HFF-Myc (cell line): ENCODE measurements at places on chromosomes 1 and 21.

DNA sequence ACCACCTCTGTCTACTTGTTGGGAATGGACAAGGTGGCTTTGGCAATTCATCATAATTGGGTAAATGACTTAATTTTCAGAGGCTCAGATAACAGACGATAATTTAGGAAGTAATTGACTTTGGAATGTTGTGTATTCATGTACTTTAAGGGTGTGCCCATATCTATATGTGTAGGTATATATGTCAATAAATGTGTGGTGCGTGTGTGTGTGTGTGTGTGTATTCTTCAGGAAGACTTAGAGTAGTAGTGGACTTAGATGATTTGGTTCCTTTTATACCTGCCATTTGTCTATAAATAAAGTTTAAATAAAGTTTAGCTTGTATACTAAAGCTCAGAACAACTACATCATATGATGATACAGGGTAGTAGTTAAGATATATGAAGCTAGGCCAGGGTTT lies 20.0 kb upstream of the JUN start:
- no peak for DNase-seq

DNA sequence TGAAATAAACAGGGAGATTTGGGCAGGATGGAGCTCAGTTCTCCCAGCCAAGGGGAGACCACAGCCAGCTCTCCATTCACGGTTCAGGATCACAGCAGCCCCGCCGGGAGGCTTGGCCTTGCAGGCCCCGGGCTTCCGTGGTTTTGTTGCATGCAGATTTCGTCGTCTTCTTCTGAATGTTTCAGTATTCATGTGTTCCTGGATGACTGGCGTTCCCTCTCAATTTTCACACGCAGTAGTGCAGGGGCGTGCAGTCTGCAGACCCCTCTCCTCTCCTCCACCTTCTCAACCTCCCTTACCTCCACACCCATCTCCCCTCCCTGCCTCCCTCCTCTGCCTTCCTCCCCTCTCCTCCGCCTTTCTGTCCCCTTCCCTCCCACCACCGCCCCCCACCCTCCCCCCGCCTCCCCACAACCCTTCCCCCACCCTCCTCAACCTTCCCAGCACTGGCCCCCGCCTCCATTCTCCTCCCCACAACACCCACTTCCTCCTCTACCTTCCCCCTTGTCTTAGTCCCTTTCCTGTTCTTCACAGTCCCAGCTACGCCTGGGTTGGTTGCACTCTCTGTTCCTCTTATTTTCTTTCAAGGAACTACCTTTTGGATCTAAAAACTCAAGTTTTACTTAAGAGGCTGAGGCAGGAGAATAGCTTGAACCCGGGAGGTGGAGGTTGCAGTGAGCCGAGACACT lies 8.4 kb upstream of the SLC19A1 start:
- no peak for DNase-seq

GRCh38 chr1:209565759-209566678 lies 17.5 kb upstream of the CAMK1G start:
- peak; percentile 52 for DNase-seq

DNA sequence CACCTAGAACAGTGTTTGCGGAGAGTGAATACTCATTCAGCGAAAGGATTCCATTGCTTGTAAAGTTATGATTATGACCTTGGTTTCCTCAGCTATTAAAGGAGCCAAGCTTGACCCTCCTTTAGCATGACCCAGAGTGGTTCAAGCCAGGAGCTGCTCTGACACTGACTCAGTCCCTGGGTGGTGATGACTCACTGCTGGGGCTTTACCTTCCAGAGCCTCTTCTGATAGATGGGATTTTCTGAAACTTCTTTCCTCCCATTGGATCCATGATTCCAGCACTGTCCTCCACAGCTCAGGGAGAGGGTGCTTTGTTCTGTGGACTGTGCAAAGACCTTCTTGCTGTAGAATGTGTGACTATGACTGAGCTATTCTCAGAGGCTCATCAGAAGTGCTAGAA lies 77.4 kb downstream of the S1PR1 start:
- DNase-seq, result no peak

GRCh38 chr1:79507770-79508169 lies 501.2 kb upstream of the ADGRL4 start:
- DNase-seq, result no peak

DNA sequence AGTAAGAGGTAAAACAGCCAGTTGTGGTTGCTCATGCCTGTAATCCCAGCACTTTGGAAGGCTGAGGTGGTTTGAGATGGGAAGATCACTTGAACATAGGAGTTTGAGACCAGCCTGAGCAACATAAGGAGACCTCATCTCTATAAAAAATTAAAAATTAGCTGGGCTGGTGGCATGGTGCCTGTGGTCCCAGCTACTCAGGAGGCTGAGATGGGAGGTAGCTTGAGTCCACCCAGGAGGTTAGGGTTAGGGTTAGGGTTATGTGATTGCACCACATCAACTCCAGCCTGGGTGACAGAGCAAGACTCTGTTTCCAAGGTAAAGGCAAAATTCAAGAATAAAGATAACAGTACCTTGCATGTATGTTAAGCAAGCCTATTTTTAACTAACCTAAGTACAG lies 3.5 kb downstream of the SAMSN1 start:
- no peak for DNase-seq

DNA sequence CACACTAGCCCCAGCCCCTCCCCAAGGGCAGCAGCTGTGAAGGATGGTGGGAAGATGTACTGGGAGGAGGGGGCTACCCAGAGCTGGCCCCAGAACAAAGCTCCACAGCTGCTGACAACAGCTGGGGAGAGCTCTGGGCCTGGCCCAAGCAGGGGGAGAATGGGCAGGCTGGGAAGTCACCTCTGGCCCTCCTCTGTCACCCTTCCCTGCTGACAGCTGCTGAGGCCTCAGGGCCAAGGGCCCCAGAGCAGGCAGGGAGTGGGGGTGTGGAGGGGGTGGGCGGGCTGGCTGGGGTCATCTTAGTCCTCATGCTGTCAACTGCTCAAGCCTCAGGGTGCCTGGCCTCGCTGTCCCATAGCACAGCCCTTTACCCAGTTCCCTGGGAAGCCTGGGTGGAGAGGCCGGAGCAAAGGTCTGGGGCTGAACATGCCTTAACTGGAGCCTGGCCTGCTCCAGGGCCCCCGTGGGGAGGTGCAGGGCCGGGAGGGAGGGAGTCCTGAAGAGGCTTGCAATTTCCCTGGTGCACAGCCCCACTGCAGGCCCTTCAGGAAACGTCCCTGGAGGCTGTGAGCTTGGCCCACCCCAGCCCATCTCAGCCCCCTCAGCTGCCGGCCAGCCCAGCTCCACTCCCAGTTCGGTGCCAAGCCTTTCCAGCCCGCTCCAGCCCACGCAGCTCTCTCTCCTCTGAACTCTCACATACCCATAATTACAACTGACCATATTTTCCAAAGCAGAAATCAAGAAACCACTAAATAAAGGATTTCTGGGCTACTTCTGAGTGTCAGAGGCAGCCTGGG lies 25.7 kb downstream of the HSPG2 start:
- DNase-seq, result no peak

DNA sequence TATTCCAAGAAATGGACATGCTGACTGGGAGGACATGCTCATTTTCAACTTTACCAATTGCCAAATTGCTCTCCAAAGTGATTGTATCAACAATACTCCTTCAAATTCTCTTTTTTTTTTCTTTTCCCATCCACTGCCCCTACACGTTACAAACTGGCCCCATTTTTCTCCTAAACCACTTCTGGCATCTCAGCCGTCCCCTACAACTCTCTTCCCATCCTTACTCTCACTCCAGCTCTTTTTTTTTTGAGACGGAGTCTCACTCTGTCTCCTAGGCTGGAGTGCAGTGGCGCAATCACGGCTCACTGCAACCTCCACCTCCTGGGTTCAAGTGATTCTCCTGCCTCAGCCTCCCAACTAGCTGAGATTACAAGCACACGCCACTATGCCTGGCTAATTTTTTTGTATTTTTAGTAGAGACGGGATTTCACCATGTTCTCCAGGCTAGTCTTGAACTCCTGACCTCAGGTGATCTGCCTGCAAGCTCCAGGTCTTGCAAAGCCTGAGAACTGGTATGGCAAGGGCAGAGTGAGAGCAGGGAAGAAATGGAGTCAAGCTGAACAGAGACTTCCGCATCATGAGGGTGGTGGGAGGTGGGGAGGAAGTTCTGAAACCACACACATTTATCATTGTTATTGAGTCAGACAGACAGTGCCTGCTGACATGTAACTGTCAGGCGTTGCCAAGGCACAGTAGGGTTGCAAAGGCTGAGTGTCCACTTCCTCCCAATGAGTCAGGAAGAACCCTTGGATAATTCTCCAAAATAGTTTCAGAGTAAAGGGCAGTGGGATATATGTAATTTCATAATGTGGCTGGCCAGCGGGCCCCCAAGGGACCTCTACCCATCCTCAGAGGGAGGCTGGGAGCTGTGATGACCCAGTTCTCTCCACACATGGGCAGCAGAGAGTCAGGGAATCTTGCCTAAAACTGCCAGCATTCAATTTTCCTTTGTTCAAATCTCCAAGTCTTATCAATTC lies 17.4 kb downstream of the CELA3A start:
- peak; percentile 33 for DNase-seq
